ENCODE measurements at places on chromosomes 6 and 20.

GRCh38 chr20:5705827-5706226 lies 44.4 kb upstream of the SHLD1 start:
- no peak for DNase-seq

DNA sequence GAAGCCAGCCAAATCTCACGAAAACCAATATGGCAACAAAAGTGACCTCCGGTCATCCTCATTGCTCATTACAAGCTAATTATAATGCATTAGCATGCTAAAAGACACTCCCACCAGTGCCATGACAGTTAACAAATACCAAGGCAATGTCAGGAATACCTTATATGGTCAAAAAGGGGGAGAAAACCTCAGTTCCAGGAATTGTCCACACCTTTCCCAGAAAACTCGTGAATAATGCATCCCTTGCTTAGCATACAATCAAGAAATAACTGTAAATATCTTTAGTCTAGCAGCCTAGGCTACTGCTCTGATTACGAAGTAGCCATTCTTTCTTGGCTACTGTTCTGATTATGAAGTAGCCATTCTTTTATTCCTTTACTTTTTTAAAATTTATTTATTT lies 112.5 kb upstream of the FKBP1C start:
- no peak for DNase-seq

- DNase-seq = no peak
Measured at GRCh38 chr6:62283365-62283764, 2.7 kb downstream of the KHDRBS2 start.

GRCh38 chr6:10511477-10511876 lies 9.7 kb upstream of the GCNT2 start:
- no peak for DNase-seq

DNA sequence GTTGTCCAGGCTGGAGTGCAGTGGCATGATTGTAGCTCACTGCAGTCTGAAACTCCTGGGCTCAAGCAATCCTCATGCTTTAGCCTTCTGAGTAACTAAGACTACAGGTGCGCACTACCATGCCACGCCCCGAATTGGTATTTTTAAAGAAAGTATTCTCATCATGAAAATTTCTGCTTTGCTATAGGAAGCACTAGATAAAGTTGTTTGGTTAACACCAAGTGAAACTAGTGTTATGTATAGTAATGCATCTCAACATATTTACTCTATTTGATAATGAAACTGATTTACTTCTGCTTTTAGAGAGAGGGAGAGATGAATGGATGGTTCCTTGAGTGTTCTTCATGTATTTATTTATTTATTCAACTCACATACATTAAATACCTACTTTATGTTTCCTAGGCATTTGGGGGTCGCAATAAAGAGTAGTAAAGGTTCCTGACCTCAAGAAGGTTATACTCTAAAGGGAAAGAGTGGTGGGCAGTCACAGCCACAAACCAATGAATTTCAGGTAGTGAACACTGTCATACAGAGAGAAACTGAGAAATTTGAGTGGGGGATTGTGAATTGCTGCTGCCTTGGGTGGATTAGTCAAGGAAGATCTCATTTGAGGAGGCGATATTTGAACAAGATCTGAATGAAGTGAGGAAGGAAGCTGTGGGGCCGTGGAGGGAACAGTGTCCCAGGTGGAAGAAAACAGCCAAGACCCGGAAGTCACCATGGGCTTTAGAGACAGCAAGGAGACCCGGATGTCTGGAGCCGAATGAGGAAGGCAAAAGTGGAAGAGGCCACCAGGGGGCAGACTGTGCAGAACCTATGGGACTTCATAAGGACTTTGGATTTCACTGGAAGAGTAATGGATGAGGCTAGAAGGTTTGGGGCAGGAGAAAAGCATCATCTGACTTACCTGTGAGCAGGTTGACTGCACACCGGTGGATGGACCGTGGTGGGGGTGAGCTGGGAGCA lies 185.6 kb downstream of the TSHZ2 start:
- DNase-seq = no peak

GRCh38 chr20:3239026-3239866 lies at the start of gene SLC4A11:
Gene SLC4A11 (minus strand): TSS chr20:3239190. CDS start chr20:3239137, 53 bp downstream.
- no peak for DNase-seq

- DNase-seq = no peak
Measured at GRCh38 chr6:107870381-107870780, 46.3 kb upstream of the SCML4 start.

GRCh38 chr6:12083763-12084162 lies 71.7 kb downstream of the HIVEP1 start:
- DNase-seq = no peak

DNA sequence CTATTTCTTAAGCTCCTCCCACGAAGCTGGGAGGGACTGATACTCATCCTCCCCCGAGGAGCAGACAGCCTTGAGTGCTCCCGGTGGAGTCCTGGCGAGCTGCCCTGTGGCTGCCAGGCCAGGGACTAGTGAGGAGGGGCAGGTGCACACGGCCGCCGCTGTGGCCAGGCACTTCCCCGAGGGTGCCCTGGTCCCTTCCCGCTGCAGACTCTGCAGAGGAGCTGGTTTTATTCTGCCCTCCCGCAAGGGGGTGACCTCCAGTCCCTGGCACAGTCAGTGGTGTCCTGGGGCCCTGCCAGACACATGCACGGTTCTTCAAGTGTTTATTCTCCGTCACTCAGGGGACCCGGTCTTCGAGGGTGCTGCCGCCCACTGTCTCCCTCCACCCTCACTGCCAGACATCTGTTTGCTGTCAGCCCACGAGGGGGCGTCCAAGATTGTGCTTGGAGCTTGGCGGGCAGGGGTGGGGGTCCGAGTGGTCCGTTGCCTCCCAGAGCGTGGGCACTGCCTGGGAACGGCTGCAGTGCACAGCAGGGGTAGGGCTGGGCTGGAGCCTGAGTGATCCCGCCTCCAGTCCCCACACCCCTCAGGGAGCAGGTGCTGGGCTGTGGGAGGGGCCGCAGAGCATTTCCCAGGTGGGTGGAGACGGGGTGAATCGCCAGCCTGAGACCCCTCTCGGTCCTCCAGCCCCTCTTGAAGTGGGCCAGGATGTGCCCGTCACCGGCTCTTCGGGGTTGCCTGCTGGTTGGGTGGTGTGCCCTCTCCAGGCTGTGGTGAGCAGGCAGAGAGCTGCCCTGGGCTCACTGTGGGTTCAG lies 3.1 kb upstream of the CABLES2 start:
- DNase-seq = peak; percentile 73

GRCh38 chr6:24752503-24752902 lies 22.2 kb upstream of the GMNN start:
- no peak for DNase-seq

- DNase-seq = no peak
Measured at GRCh38 chr6:12275107-12275506, 15.1 kb upstream of the EDN1 start.

GRCh38 chr6:134446896-134447295 lies 129.0 kb upstream of the SGK1 start:
- no peak for DNase-seq

- DNase-seq = no peak
Measured at GRCh38 chr6:7631466-7631865, 41.5 kb downstream of the SNRNP48 start.

GRCh38 chr20:19967445-19967844 lies 49.7 kb upstream of the NAA20 start:
- DNase-seq = no peak

DNA sequence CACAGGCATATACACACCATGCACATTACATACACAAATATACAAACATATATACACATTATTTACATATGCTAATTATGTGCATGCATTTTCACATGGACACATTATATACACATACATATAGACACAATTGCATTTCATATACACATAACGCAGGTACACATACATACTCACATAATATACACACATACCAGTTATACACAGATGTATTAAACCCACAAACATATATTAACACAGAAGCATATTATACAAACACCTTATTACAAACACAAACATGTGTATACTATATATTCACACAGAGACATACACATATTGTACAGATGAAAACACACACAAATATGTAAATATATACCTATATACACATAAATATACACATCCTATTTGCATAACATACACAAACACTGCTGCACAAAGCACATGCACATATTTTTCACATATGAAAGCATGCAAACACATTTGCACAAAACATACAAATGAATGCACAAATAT lies 140.2 kb downstream of the VEGFA start:
- no peak for DNase-seq

GRCh38 chr6:69825904-69826303 lies 29.1 kb upstream of the LMBRD1 start:
- no peak for DNase-seq

DNA sequence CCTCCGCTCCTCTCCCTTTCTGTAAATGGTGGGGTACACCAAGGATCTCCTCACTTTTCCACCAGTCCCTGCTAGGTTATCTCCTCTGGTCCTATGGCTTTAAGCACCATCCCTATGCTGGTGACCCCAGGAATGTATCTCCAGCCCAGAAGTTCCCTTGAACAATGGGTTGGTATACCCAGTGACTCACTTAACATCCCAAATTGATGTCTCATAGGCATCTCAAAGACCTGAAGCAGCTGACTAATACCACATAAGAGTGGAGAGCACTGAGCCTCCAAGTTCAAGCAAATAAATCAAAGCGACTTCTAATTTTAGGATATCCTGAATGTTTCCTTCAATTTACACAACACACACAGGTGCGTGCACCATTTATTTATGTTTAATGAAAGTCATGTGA lies 48.3 kb downstream of the ADGRF1 start:
- no peak for DNase-seq

- no peak for DNase-seq
Measured at GRCh38 chr20:919491-919916, 3.4 kb upstream of the ANGPT4 start.

DNA sequence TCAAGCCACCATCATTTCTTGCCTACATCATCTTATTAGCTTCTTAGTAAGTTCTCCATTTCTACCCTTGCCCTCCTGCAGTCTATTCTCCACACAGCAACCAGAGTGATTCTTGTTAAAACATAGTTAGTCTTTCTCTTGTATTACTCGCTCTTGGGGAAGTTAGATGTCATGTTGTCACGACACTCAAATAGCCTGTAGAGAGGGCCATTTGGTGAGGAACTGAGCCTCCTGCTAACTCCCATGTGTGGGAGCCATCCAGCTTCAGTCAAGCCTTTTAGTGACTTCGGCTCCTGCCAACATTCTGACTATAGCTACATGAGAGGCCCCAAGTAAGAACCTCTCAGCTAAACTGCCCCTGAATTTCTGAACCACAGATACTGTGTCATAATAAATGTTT lies 395.4 kb downstream of the CDC5L start:
- no peak for DNase-seq

DNA sequence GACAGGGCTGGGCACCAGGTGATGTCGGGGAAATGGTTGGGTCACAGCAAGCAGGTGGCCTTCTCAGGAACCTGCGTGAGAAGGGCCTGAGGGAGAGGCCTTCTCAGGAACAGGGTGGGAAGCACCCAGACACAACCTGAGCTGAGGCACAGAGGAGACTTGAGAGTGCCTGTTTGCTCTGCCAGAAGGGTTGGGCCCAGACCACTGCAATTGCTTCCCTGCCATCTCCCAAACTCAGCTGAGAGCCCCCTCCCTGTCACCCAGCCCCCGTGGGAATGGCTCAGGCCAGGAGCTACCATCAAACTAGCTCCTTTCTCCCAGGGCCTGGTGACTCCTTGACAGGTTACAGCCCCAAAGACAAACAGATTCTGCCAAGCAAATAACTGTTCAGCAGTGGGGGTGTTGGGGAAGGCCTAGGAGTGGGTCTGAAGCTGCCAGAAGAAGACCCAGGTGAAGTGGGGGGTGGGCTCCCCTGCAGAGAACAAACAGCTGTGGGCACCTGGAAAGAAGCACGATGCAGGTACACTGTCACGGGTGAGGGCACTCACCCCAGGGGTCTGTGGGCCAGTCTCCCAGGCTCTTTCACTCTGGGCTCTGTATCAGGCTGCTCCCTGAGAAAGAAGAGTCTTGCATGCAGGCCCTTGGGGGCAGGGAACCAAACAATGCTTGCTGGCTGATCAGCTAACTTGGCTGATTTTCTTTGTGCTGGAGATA lies 30.4 kb upstream of the SPDEF start:
- DNase-seq = no peak

- no peak for DNase-seq
Measured at GRCh38 chr6:1686117-1687098, 76.7 kb downstream of the FOXC1 start.

DNA sequence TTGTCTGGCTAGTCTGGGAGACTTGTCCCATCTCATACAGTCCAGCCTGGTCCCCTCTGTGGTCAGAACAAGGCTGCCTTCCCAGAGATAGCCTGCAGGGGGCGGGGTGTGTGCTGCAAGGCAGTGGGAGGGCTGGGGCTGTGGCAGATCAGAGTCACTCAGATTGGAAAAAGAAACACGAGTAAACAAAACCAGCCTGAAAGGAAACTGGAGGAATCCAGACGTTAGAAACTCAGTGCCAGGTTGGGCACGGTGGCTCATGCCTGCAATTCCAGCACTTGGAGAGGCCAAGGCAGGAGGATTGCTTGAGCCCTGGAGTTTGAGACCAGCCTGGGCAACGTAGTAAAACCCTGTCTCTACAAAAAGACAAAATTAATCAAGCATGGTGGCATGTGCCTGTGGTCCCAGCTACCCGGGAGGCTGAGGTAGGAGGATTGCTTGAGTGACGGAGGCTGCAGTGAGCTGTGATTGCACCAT lies 20.2 kb downstream of the LEMD2 start:
- DNase-seq = no peak

- no peak for DNase-seq
Measured at GRCh38 chr6:149756261-149756636, 6.7 kb downstream of the PCMT1 start.

GRCh38 chr6:150978624-150979023 lies 113.1 kb downstream of the MTHFD1L start:
- DNase-seq = peak; percentile 48

DNA sequence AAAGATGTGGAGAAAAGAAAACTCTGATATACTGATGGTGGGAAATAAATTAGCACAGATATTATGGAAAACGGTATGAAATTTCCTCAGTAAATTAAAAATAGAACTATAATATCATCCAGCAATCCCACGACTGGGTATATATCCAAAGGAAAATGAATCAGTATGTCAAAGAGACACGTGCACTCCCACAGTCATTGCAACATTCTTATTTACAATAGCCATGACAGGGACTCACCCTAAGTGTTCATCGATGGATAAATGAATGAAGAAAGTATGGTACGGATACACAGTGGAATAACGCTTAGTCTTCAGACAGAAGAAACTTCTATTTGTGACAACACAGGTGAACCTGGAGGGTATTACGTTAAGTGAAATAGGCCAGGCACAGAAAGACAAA lies 5.7 kb upstream of the ADTRP start:
- DNase-seq = no peak

GRCh38 chr6:158737710-158738615 lies 81.2 kb downstream of the EZR start:
- DNase-seq = no peak

DNA sequence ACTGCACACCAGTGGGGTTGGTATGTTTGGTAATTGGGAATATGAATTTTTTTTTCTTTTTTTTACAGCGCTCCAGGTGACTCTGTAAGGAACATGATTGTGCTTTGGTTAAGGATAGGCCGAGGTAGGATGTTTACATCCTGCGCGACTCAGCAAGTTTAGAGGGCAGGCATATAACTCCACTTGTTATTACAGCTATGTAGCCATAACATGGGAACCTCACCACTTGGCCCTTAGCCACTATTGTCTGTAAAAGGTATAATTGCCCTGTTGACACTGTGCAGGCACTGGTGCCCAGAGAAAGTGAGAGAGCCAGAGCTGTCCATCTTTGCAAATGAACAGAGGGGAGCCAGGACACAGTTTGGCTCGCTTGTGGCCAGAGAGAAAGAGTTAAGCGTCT lies 172.9 kb downstream of the MCHR2 start:
- DNase-seq = no peak

All from left kidney (tissue), 8 donors.